Activated T-cell treated with anti-CD3 and anti-CD28 coated beads, Interleukin-2, amount 50 U/mL, for 24 hours (primary cell): ENCODE measurements at places on chromosomes 12 and 14.

- H3K4me3 ChIP-seq = no peak overlapping the region
- no peaks in the 10 kb centered on the region for H3K36me3 ChIP-seq
- no peak overlapping the region for H3K27ac ChIP-seq
- no peaks in the 10 kb centered on the region for H3K27me3 ChIP-seq
- no peak for DNase-seq
These were observed 214.6 kb upstream of the TMEM132C start for GRCh38 chr12:128052331-128052730.

GRCh38 chr12:125091401-125091800 is 26.2 kb downstream of the AACS start:
- H3K4me1 ChIP-seq = no peaks in the 10 kb centered on the region
- peaks cover 54% of the 10 kb centered on the region for H3K36me3 ChIP-seq
- no peak for DNase-seq
- H3K27ac ChIP-seq = no peak overlapping the region
- H3K4me3 ChIP-seq = no peak overlapping the region

GRCh38 chr14:90288651-90289355 is 32.5 kb downstream of the PSMC1 start:
- no peak for DNase-seq
- H3K27me3 ChIP-seq = no peaks in the 10 kb centered on the region
- H3K36me3 ChIP-seq = peaks cover 80% of the 10 kb centered on the region

DNA sequence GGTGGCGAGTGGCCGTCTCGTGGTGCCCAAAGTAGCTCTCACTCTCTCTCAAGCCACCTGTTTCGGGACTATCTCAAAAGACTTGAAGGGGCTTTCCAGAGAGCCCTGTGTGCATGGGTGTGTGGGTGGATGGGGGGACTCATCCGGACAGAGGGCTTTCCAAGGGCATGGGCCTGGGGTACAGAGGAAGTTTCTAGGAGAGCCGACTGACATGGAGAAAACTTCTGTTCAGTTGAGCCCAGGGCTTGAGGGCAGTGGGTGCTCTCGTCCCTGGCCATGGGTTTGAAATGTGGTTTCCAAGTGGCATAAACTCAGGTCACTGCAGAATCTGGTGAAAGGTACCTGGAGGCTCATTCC is 47.4 kb upstream of the MEG3 start:
- peaks cover 6% of the 10 kb centered on the region for H3K27me3 ChIP-seq
- H3K27ac ChIP-seq = no peak overlapping the region
- no peak overlapping the region for H3K4me3 ChIP-seq
- H3K4me1 ChIP-seq = no peaks in the 10 kb centered on the region

DNA sequence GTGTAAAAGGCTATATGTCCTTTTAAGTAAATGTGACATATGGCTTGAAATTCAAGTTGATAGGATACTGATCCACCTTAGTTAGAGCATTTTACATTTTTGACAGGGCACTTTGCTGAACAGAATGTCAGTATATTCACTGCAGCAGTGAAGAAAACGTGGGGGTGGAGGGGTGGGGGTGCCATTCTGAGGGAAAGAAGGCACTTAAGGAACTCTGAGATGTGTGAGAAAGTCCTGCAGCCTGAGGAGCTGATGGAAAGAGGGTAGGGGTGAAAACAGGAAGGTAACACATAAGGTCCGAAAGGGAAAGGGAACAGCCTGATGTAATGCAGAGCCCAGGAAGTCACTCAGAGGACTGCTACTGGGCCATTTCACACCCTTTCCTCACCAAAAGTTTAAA is 265.5 kb upstream of the GRIP1 start:
- H3K27me3 ChIP-seq = peaks cover 8% of the 10 kb centered on the region
- H3K4me3 ChIP-seq = no peak overlapping the region
- no peaks in the 10 kb centered on the region for H3K36me3 ChIP-seq
- peaks cover 38% of the 10 kb centered on the region for H3K4me1 ChIP-seq
- no peak for DNase-seq
- no peak overlapping the region for H3K27ac ChIP-seq
